Esophagus (tissue), 2 donors: ENCODE measurements at places on chromosomes 11 and 22. TPM values are rescaled to one million over a fixed set of nuclear protein-coding genes. Genes with fewer than 3 reads are reported as not detected.

CYB561A3 gene
- polyA plus RNA-seq = 11.4 TPM

SLC22A24 gene
- polyA plus RNA-seq = not detected

ANKK1 gene
- polyA plus RNA-seq = 0.88 TPM

RFPL1 gene
- 0.04 TPM for polyA plus RNA-seq

PKNOX2 gene
- 0.24 TPM for polyA plus RNA-seq

MMP20 gene
- not detected for polyA plus RNA-seq

RAB36 gene
- 1.6 TPM for polyA plus RNA-seq

GLYATL2 gene
- polyA plus RNA-seq = 0.16 TPM

UPK2 gene
- polyA plus RNA-seq = 11.2 TPM

PYGM gene
- 1.7 TPM for polyA plus RNA-seq

ISX gene
- not detected for polyA plus RNA-seq

UBASH3B gene
- 0.91 TPM for polyA plus RNA-seq

MYO7A gene
- 1.2 TPM for polyA plus RNA-seq

MAPK11 gene
- polyA plus RNA-seq = 5.4 TPM

TUBA8 gene
- polyA plus RNA-seq = 0.89 TPM

ABTB2 gene
- polyA plus RNA-seq = 3.2 TPM

CARNS1 gene
- 0.29 TPM for polyA plus RNA-seq

FUT4 gene
- polyA plus RNA-seq = 0.75 TPM

POU2AF2 gene
- polyA plus RNA-seq = not detected

PGM2L1 gene
- polyA plus RNA-seq = 0.24 TPM

MYEOV gene
- polyA plus RNA-seq = 18.3 TPM
